ENCODE measurements at places on chromosomes 11 and 22. TPM values are rescaled to one million over a fixed set of nuclear protein-coding genes. Genes with fewer than 3 reads are reported as not detected.

Gene HBE1
- not detected for total RNA-seq

Gene MRGPRG
- not detected for total RNA-seq

Gene PANX3
- not detected for total RNA-seq

Gene ACTN3
- total RNA-seq = not detected

Gene IRAG1
- 0.21 TPM for total RNA-seq

Gene DUSP8
- 19.2 TPM for total RNA-seq

Gene PRODH
- total RNA-seq = 1.9 TPM

Gene FGF4
- not detected for total RNA-seq

Gene SAA1
- 5.8 TPM for total RNA-seq

Gene OR8K5
- total RNA-seq = not detected

Gene CARS1
- 92.1 TPM for total RNA-seq

Gene SAA2
- total RNA-seq = 8.0 TPM

Gene OR8G5
- not detected for total RNA-seq

Gene TCIRG1
- 46.8 TPM for total RNA-seq

Gene OR8A1
- total RNA-seq = not detected

Gene GGT1
- total RNA-seq = 22.7 TPM

Gene MS4A6A
- total RNA-seq = 2.3 TPM

Gene CCDC89
- total RNA-seq = 2.0 TPM

Gene RIMBP3C
- 0.48 TPM for total RNA-seq

Gene SSH3
- total RNA-seq = 39.9 TPM

Gene OR52N4
- not detected for total RNA-seq

Gene PNPLA3
- total RNA-seq = 6.9 TPM

Gene LRRN4CL
- not detected for total RNA-seq

Gene TRIM21
- 22.3 TPM for total RNA-seq

Gene KRTAP5-1
- not detected for total RNA-seq

Gene CASP4
- 47.0 TPM for total RNA-seq

Gene TP53I11
- total RNA-seq = 58.9 TPM

Gene TSSK2
- total RNA-seq = not detected

Gene P2RX6
- not detected for total RNA-seq

Gene SLN
- not detected for total RNA-seq

Gene SYT13
- 8.1 TPM for total RNA-seq

Gene ALG12
- total RNA-seq = 26.2 TPM

Gene OOSP2
- total RNA-seq = not detected

Gene GGT5
- 4.2 TPM for total RNA-seq

Gene GAL
- 16.1 TPM for total RNA-seq

Gene MYOD1
- total RNA-seq = not detected

Gene GAL3ST1
- total RNA-seq = 4.0 TPM

Gene MYO7A
- total RNA-seq = 0.17 TPM

Gene HTR3B
- not detected for total RNA-seq

Gene KIF18A
- 1.9 TPM for total RNA-seq

Gene OR8D4
- not detected for total RNA-seq

Gene IRF7
- total RNA-seq = 60.2 TPM

Gene PDE2A
- total RNA-seq = 4.3 TPM

All from kidney epithelial cell (primary cell).